ENCODE measurements at places on chromosomes 12 and 14.
A peak's percentile ranks its signal among the peaks of the same experiment; 100 is the strongest.

- no peak for DNase-seq
Measured at GRCh38 chr14:99146616-99147365, 125.2 kb downstream of the BCL11B start.

DNA sequence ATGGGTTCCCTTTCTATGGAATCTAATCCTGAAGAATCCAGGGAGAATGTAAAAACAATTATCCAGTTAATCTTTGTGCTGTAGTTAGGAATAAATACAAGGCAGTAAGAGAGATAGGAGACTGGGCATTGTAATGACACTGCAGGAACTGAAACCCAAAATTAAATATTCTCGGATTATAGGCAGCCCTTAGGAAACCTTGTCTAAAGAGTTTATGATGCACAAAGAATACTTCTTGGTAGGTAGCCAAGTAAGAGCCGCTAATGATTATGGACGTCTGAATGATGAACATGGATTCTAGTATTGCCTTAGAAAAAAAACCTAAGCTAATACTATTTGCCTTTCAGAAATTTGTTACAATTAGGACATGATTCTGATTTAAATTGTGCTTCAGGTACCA lies 165.4 kb upstream of the LRIG3 start:
- no peak for DNase-seq

- no peak for DNase-seq
Measured at GRCh38 chr12:54891717-54892478, 37.6 kb downstream of the MUCL1 start.

- no peak for DNase-seq
Measured at GRCh38 chr12:88958946-88959345, 378.7 kb upstream of the KITLG start.

- peak; percentile 36 for DNase-seq
Measured at GRCh38 chr12:119989731-119990381, 820 bp downstream of the BICDL1 start.

DNA sequence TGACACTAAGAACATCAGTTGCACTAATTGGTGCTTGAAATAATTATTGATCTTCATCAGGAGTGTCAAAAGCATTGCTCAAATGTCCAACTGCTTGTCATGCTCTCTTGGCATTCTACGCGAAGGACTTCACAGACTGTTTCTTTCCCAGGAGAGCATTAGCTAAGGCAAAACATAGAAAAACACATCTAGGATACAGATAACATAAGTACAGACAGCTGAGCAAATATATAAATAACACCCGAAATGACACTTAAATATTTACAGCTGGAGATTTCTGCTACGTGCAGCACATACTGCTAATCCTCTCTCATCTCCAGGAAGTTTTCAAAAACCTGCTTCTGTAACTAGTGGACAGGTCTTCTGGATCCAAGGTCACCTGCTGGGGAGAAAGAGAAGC lies 120.0 kb upstream of the PRMT8 start:
- DNase-seq: no peak

DNA sequence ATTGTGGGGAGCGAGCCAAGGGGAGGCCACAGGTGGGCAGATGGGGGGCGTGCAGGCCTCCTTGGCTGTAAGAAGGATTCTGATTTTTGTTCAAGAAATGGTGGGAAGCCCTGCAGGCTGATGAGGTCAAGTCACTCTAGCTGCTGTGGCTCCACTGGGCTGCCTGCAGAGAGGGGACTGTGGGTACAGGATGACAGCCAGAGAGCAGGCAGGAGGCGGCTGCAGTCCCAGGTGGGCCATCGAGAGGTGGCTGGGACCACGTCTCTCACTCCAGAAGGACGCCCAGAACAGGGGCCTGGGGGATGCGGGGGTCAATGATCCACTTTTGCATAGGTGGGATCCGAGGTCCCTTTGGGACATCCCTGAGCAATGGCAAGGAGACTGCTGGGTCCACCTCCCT lies 9.1 kb downstream of the NCOR2 start:
- DNase-seq: no peak

GRCh38 chr12:14982991-14983390 lies 10.1 kb downstream of the PDE6H start:
- no peak for DNase-seq

DNA sequence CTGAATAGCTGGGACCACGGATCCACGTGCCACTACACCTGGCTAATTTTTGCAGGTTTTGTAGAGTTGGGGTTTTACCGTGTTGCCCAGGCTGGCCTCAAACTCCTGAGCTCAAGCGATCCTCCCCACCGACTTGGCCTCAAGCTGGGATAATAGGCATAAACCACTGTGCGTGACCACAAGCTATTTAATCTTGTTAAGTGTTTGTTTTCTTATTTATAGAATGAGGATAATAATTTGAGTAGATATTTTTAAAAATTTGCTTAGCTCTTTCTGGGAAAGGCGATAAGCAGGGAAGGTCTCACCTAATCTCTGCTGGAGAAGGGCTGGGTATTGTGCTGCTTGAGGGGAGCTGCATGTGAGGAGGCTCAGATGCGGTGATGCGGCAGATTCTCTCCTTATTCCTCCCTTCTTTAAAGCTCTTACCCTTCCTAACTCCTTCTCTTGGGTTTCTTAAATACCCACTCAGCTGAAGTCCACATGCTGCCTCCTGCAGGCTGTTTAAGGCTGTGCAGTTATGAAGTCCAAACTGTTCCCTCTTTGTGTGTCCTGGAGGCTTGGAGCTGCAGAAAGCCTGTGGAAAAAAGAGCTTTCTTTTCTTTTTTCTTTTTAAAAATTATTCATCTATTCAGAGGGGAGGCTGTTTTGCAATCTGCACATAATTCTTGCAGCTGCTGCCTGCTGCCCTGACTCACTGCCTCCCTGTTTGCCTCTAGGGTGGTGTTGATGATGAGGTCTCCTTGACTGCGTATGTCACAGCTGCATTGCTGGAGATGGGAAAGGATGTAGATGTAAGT lies 37.9 kb downstream of the A2ML1 start:
- no peak for DNase-seq

DNA sequence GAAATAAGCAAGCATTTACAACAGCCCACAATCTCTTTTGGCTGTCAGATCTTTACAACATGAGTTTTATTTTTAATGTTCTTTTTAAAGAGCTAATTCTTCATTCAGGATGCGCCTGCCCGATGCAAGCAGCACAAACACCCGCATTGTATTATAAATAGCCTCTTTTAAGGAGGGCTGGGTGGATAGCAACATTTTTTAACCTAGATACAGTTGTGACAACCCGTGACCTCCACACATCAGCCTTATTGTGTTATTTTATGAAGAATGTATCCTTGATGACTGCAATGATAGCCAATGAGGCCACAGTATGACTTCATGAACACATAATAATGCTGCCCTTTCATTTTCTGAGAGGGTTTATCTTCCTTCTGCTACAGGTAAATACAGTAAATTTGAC lies 173.7 kb downstream of the FOXN3 start:
- DNase-seq: no peak

DNA sequence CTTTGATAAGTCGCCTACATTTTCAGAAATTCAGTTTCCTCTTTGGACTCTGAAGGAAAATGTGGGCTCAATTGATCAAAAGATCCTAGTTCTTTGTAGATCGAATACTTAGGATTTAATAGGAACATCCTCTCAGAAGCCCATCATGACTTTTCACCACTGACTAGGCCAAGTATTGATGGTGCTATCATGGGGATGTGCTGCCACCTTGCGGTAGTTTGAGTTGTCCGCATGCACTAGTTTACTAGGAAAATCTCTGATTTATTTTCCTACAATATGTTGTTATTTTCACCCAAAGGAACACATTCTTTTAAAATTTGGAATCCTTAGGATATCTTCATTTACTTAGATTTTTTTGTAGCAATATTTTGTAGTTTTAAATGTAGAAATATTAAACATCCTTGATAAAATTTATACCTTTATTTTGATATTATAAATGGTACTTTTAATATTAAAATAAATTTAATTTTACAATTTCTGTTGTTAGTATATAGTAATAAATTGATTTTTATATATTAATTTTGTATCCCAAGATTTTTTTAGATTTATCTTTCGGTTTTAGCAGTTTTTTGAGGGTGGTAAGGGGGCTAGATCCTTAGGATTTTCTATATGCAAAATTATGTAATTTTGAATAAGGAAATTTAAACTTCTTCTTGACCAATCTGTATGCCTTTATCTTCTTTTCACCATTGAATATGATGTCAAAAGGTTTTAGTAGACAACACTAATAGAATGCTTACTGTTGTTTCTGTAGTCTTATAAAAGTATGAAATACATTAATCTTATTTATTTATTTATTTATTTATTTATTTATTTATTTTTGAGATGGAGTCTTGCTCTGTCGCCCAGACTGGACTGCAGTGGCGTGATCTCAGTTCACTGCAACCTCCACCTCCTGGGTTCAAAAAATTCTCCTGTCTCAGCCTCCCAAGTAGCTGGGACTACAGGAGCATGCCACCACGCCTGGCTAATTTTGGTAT lies 52.9 kb upstream of the OR9K2 start:
- peak; percentile 5 for DNase-seq

GRCh38 chr12:122336015-122336946 lies 70.0 kb upstream of the VPS33A start:
- DNase-seq: no peak
